Right ventricle myocardium superior (tissue), 1 donor: ENCODE measurements at places on chromosomes 2 and 18. TPM values are rescaled to one million over a fixed set of nuclear protein-coding genes. Genes with fewer than 3 reads are reported as not detected.

Gene KCNG3
- not detected for total RNA-seq

Gene RAB17
- total RNA-seq = 4.1 TPM

Gene SLC35G4
- total RNA-seq = not detected

Gene SP5
- total RNA-seq = 0.46 TPM

Gene LOXHD1
- 0.62 TPM for total RNA-seq

Gene KCNIP3
- 8.4 TPM for total RNA-seq

Gene PARD3B
- 6.8 TPM for total RNA-seq

Gene LYG1
- total RNA-seq = not detected

Gene AFF3
- total RNA-seq = 7.6 TPM

Gene NPPC
- total RNA-seq = 7.7 TPM

Gene EFR3B
- total RNA-seq = 3.8 TPM

Gene EPAS1
- 200 TPM for total RNA-seq

Gene SPP2
- total RNA-seq = not detected
